ENCODE measurements at places on chromosomes 11 and 22.

GRCh38 chr11:13999704-14000103, 37.2 kb downstream of the SPON1 start:
- no peak for DNase-seq

DNA sequence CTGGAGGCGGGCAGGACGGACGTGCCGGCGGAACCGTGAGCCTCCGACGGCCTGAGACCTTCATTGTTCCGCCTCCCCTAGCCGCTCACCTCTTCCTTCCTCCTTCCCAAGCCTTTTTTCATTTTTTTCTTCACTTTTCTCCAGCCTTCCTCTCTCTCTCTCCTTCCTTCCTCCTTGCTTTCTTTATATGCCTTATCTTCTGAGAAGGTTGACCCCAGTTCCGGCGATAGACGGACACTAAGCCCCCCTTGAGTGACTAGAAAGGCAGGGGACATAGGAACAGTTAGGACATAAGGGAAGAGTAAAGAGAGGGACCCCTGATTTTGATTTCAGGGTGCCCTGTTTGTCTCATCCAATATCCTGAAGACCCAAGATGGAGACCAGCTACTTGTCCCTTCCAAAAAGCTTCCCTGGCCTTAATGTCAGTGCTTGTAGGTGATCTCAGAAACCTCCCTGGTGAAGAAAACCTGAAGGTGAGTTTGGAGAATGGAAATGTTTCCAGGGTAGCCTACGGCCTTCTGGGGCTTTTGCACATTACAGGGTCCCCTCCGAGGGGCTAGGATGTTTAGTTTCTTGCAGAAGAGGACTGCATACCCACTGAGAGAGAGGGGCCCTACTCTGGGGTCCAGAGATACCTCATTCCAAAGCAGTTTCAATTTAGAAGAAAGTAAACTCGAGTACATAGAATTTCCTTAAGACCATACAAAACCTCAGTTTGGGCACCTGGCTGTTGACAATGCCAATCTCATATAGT, 3.5 kb downstream of the ADM start:
- peak; percentile 64 for DNase-seq

GRCh38 chr22:26404851-26405421, 24.1 kb upstream of the ASPHD2 start:
- no peak for DNase-seq

- peak; percentile 35 for DNase-seq
These were observed 61.7 kb downstream of the ME3 start for GRCh38 chr11:86610559-86611341.

GRCh38 chr22:37260155-37260795, 16.2 kb upstream of the RAC2 start:
- no peak for DNase-seq

- DNase-seq: no peak
These were observed 38.7 kb upstream of the TSKU start for GRCh38 chr11:76744186-76745043.

DNA sequence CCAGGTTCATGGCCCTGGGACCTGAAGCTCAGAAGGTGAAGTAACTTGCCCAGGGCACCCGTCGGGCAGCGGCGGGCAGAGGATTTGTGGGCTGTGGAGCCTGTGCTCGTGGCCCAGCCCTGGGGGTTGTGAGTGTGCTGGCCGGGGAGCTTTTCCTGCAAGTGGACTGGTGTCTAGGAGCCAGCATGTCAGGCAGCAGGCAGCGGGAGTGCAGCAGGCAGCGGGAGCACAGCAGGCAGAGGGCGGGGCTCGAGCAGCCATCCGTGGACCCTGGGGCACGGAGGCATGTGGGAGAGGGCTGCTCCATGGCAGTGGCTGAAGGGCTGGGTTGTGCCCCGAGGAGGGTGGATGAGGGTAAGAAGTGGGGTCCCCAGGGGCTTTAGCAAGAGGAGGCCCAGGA, 72.7 kb upstream of the PPP6R3 start:
- DNase-seq: no peak

GRCh38 chr11:47326198-47326597, 26.3 kb downstream of the MYBPC3 start:
- DNase-seq: no peak

GRCh38 chr22:39289533-39289932, 29.9 kb downstream of the RPL3 start:
- no peak for DNase-seq

DNA sequence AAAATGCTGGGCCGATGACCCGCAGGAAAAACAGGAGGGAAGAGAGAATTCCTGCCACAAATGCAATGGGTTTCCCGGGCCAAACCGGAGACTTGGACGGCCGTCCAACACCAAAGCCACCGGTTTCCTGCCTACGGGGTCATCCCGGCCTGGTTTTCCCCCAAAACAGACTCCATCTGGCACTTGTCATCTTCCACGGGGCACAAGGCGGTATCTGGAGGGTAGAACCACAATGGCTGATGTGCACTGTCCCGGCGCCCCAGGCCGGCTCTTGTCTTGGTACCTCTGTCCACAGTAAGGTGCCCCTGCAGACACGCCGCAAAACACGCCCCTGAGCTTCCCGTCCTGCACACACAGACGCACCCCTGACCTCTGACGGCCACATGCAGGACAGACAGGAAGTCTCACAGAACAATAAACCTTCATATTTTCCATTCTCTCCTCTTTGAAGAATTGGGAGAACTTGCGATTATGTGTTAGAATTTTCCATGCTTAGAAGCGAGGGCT, 20.1 kb downstream of the CELSR1 start:
- no peak for DNase-seq

DNA sequence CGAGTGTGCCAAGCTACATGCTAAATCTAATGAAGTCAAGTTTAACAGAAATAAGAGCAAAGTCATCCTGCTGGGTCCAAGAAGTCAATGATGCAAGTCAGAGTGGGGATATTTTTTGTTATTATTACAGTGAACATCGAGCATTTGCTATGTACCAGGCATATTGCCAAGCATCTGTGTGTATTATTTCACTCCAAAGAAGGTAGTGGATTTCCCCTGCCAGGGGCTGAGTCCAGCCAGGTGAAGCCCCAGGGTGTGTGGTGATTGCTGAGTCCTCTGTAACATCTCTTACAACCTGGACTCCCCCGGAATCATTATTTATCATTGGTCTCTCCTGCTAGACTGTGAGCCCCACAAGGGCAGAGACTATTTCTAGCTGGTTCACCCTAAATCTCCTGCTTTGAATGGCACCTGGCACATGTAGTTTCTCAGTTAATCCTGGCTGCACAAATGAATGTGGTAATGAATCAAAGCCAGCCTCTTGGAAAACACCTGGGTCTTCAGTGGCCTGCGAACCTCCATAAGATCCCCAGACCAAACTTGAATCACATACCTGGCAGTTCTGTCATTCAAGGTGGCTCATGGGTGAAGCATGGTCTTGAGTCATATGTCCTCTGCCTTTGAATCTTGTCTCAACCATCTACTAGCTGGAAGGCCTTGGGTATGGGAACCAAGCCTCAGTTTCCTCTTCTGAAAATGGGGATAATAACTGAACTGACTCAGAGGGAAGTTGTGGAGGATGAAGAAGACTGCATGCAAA, 549.2 kb downstream of the MIAT start:
- DNase-seq: no peak

DNA sequence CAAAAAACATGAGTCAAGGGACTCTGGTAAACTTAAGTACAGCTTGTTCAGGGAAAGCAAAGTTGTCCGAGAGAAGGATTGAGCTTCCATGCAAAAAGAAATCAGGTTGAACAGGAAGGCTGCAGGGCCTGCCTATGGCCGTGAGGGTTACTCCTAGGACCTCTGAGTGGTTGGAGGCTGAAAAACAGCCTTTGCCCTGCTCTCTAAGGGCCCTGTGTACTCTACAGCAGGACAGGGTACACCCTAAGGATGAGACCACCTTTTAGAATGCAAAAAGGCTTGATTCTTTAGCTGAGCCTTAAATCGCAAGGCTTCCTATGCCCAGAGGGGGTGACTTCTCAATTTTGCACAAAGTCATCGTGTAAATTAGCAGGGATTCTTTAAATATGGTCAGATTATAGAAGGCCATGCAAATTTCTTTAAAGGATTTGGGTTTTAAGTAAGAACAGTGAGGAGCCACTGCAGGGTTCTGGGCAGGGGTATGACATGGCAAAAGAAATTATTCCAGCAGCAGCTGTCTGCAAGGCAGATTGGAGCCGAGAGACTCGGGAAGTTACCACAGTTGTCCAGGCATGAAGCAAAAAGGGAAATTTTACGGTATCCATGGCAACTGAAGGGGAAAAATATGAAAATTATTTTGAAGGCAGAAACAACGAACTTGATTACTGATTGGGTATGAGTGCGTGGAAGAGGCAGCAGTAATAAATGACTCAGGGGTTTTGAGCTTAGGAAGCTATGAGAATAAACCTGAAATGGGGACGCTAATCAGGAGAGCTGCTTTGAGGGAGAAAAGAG, 91.8 kb downstream of the FAM76B start:
- no peak for DNase-seq

GRCh38 chr22:47795477-47796127, 1033.2 kb downstream of the TBC1D22A start:
- no peak for DNase-seq

DNA sequence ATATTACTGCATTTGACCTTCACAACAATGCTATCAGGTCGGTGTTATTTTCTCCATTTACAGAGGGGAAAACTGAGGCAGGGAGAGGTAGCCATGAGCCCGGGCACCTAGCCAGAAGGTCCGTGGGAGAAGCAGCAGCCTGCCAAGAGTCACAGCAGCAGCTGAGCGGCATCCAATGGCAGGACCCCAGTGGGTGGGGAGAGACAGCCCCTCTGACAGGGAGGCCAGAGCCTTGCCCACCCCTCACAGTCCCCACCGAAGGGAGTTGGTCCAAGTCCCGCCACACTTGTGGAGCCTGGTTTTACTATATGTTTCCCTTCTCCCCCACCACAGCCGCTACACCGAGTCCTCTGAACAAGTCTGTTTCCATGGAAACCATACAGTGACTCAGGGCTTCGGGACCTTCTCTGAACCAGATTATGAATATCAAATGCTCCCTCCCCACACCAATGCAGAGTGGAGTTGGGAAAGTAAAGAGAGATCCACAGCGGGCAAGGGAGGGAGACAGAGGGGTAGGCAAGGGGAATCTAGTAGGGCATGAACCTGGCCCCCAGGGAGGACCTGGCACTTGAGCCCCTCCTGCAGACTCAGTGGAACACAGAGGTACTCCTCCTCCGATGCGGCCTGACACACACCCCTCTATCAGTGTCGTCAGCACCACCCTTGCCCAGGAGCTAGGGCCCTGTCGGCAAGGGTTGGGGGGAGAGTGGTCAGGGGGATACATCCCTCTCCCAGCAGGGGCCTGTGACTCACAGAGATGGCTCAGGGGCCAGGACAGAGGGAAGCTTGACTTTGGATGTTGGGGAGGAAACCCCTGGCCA, 2.5 kb downstream of the CHST1 start:
- DNase-seq: peak; percentile 88

GRCh38 chr11:10503221-10503620, 37.8 kb downstream of the RNF141 start:
- no peak for DNase-seq

- no peak for DNase-seq
These were observed 9.7 kb downstream of the ZMAT5 start for GRCh38 chr22:29757096-29757495.

- DNase-seq: no peak
These were observed 13.0 kb upstream of the TUB start for GRCh38 chr11:8067929-8068575.

- DNase-seq: no peak
These were observed 8.6 kb downstream of the ARAP1 start for GRCh38 chr11:72743321-72744221.

GRCh38 chr11:38123673-38124072, 1525.6 kb upstream of the RAG2 start:
- DNase-seq: peak; percentile 5

DNA sequence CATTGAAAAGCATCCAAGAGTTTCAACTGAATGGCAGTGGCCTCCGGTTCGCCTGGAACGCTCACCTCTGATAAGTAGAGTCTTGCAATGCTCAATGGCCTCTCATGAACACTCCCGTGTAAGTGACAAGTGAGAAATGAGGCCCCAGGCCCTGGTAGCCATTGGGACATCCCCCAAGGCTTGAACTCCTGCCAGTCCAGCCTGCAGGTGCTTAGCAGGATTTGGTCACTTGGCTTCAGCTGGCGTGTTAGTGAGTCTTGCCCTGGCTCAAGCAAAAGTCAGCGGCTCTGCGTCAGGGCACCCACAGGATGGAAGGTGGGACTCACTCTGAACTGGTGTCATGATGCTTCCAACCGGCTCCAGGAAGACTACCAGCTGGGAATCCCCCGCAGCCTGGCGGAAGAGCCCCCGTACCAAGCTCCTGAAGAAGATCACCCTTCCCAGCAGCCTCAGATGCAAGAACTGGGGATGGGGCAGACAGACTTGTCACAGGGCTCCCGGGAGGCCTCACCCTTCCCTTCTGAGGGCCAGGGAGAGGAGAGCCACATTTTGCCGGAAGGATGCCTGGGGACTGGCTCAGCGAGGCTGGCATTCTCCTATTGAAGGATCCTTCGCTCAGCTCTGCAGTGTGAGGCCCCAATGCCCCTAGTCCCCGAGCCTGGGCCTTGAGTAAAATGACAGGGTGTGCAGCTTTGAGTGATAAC, 19.3 kb downstream of the MB start:
- DNase-seq: peak; percentile 35

DNA sequence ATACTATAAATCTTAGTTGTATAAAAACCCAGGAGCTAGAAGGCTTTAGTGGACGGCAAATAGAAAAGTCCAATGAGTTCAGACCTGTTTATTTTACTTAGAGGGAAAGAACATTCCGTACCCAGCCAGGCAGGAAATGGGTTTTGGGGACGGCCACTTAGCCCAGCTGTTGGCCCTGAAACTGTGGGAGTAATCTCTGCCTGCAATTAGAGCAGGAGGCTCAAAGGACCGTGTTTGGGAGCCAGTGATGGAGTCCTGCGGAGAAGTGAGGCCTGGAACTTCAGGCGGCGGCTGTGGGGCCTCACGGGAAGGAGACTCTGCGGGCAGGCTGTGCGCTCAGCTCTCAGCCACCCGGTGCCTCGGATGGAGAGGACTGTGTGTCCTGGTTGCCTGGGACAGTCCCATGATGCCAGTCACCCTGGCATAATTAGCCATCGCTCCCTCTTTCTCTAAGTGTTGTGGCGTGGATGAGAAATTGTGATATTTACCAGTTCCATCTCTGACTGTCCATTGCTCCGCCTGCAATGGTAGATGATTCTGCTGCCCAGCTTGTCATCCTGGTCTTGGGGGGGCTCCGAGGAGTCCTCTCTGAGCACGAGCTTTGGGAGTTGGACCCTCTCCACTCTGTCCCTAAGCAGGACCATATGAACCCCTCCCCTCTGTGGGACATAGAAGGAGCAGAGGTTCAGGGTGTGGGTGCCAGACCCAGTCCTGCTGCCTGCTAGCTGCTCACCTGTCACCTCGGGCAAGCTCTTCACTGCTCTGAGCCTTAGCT, 530.3 kb downstream of the TBC1D22A start:
- DNase-seq: peak; percentile 7

All from M059J (cell line).